Stimulated activated CD8-positive, alpha-beta memory T cell treated with anti-CD3 and anti-CD28 coated beads, Interleukin-4, amount 100 ng/mL, for 1 hour (primary cell): ENCODE measurements at places on chromosomes 7 and 10.

DNA sequence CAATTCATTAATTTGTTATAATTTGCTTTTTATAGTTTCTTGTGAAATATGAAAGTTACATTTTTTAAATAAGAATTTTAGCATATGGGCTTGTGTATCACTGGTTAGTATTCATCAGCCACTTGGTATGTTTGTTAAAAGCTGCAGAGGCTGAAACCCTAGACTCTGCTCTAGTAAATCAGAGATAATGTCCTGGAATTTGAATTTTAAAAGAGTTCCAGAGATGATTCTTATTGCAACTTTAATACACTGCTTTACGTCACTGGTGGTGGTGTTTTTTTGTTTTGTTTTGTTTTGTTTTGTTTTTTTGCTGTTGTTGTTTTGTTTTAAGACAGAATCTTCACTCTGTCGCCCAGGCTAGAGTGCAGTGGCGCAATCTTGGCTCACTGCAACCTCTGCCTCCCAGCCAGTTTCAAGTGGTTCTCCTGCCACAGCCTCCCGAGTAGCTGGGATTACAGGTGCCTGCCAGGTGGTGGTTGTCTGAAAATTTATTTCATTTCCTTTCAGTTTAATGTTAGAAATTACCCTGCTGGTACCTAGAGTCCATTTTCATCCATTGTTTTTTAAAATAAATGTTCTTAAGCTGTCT, 43.8 kb downstream of the PTPN12 start:
- DNase-seq = no peak

GRCh38 chr10:34507217-34507616, 307.9 kb downstream of the PARD3 start:
- DNase-seq = no peak

GRCh38 chr7:30175636-30176147, 40.9 kb downstream of the MTURN start:
- no peak for DNase-seq

GRCh38 chr7:117186218-117187010, 136.4 kb downstream of the WNT2 start:
- no peak for DNase-seq

DNA sequence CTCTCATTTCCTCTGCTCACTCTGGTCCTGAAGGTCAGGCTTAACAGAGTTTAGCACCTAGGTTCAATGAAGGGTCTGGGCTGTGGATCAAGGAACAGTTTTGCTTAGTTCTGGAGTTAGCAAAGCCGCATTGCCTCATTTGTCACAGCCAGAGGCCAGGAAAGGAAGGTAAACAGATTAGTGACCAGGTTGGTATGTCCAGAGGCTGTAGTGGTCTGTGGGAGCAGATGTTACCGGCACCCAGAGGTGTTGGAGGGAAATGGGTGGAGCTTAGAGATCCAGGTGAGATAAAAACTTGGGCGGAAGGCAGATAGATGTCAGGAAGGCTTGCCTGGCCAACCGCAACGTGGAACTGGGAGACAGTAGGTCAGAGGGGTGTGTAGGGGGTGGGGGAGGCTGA, 36.6 kb upstream of the ZMIZ2 start:
- no peak for DNase-seq

DNA sequence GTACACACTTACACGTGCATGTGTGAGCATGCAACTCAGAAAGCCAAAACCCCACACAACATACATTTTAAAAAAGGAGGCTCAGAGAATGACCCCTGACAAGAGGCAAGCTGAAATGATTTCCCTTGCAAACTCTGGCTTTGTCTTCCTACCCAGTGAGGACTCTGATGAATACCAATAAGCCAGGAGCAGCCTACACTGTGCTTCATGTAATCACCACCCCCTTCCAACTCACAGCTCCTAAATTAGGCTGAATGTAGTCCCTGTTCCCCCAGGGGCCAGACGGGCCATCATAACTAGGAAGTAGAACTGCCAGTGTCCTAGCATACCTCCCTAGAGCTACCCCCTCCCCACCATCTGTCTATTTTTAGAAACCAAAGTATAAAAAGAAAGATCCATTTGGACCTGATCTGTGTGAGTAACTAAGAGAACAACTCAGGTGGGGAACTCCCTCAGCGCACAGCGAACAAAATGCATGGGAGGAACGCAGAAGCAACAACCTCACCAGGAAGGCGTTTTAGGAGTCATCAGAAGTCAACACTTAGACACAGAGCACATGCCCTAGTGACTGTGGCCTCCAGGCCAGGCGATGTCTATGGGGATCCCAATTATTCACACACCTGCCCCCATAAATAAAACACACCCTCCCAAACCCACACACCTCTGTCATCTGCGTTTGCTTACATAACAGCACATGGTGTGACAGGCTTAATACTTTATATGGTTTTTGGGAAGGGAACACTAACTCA, 1.9 kb downstream of the DGKI start:
- no peak for DNase-seq
